Esophagus squamous epithelium (tissue), 5 donors: ENCODE measurements at places on chromosomes 16 and 17.

DNA sequence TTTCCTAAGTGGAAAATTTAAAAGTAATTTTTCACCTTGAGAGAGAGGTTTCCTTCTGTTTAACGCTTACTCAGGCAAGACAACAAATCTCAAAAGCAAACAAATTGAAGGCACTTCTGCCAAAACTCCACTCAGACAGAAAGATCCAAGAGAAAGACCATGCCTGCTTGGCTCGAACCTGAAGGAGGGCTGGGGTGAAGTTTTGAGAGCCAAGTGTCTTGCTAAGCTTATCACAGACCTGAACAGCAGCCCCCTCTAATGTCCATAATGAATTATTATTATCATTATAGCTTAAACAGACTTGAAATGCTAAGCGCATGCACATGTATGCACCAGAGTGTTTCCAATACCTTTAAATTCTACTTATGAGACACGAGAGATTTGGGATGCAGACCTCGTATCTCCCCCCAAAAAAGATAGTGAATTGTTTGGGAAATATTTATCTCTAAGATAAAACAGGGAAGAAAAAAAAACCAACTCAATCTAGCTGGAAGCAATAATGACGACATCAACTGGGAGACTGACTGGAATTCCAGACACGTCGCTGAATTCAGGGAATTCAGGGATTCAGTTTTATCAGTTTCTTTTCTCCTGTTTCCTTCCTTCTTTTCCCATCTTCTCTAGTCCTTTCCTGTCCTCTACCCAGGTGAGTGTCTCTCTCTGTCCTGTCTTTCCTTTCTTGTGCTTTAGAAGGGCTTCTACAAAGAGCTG, 473.2 kb downstream of the RBFOX1 start:
- DNase-seq: no peak

- no peak for DNase-seq
Observed at GRCh38 chr16:29029168-29029994, 44.5 kb downstream of the LAT start.

GRCh38 chr17:80292521-80292971, 31.9 kb downstream of the RNF213 start:
- DNase-seq: no peak

GRCh38 chr17:45573924-45574770, 83.6 kb upstream of the PLEKHM1 start:
- DNase-seq: no peak

- no peak for DNase-seq
Observed at GRCh38 chr16:58551496-58551895, 36.2 kb downstream of the SETD6 start.

- DNase-seq: no peak
Observed at GRCh38 chr17:49914664-49915063, 54.3 kb upstream of the DLX4 start.

DNA sequence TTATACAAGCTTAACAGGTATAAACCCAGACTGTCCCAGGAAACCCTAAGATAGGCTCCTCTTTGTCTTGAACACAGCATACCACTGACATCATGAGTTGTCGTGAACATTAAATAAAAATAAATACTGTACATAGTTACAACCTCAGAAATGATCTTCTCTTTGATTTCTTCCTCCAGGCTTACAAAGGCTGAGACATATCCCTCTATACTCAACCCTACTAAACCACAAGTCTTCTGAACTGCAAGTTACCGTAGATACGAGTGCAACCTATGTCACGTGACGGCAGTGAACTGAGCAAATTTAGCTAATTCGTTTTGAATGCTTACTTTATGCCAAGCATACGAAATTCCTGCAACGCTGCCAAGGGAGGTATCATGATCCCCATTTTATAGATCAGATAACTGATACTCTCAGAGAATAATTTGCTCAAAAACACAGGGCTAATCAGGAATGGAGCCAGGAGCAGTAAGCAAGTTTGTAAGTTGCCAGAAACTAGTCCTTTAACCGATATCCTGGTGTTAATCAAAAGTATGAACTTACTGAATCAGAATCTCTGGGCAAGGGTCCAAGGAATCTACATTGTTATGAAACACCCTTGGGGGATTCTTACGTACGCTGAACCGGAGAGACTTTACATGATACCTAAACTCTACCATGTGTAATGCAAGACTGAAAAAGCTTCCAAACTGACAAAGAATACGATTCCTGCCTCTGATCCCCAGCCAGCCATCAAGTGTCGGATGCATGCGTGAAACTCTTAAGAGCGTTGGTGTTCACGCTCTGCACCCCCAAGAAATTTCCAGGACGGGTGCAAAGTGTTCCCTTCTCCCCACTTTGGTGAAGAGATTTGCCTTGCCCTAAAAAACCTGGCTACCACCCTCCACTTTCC, 106.2 kb downstream of the XYLT1 start:
- no peak for DNase-seq

DNA sequence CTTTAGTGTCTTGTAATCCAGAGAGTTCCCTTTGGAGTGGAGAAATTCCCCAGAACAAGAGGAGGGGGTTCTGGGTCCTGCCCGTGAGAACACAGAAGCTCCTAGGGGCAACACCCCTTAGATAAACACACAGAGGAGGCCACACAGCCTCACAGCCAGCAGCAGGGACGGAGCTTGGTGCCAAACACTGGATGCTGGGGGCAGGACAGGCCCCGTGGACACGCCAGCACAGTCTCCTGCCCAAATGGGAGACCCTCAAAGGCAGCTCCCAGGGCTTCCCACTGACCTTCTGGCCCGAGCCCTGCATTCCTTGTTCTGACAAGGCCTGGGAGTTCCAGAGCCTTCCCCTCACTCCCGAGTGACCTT, 31.8 kb upstream of the JPH3 start:
- no peak for DNase-seq

DNA sequence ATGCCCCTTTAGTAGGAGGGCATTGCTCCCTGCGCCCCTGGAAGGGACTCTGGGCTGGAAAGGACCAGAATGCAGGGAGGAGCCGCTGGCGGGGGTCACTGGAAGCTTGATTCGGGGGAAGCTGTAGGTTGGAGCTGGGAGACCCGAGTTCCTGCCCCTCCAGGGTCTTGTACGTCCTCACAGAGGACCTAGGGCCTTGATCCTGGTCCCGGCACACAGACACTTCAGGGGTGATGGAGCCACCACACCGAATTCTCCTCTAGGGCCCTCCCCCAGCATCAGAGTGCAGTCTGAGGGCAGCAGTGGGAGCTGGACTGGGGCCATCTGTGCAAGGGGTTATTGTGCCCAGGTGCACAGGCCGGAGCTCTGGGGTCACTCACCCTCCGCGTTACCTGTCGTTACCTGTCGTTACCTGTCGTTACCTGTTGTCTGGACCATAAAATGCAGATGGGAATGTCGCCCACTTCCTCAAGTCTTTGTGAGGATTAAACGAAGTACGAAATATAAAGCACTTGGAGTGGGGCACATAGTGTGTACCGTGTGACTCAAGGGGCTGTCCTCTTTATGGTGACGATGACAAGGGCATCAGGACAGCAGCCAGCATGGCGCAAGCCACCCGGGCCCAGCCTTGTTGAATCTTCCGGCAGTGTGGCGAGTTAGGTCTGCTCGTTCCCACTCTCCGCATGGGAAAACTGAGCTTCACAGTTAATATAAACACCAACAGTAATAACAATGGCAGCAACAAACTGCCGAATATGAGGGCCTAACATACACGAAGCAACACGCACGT, 48.6 kb downstream of the CMIP start:
- no peak for DNase-seq

GRCh38 chr17:62652251-62653001, 25.0 kb downstream of the MRC2 start:
- no peak for DNase-seq

DNA sequence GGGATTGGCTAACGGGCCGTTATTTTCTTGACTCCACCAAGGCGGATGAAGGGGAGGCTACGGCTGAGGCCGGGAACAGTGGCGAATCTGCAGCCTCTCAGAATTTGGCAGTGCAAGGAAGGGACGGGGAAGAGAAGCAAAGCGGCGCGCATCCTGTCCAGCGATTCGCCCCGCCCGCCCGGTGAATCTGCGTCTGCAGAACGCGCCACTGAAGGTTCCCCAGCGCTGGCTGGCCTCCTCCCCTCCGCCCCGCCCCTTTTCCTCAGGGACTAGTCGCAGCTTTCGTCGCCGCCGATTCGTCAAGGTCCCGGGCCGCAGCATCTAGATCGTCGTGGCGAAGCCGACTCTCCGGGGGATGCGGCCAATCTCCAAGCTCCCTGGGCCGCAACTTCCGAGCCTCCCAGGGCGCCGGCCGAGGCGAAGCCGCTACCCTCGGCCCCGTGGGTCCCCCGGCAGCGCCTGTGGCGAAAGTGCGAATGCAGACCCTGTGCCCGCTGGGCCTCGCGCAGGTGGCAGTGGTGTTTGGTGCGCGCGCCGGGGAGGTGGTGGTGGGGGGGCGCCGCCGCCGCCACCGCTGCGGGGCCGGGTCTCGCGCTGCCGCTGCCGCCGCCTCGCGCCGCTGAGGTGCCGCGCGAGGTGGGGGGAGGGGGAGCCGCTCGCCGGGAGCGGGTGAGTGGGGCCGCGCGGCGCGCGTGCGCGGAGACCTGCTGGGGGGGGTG, at the start of gene SETD1A:
Gene SETD1A, plus strand, starts transcription at position 299 of the 719 bp plus-strand sequence. CDS start 978 bp downstream, outside the sequence.
- peak; percentile 84 for DNase-seq

DNA sequence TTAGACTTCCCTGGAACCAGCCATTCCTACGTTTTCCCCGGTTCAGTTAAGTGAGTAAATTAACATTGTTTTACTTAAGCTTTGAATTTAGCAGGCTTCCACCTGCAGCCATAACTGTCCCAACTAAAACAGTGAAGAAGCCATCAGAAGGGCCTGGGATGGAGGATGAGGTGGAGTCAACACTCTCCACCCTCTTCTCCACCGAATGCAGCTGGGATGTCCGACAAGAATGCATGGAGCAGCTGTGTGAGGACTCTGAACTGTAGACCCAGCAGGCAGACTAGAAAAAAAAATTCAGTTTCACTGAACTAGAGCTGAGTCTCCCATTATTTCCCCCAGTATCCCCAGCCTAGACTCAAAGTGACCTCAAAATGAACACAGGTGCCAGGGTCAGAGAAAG, 114.8 kb downstream of the C16orf95 start:
- DNase-seq: no peak

- DNase-seq: no peak
Observed at GRCh38 chr16:53865494-53865863, 161.5 kb downstream of the FTO start.
